ENCODE measurements at places on chromosomes 11 and 22. TPM values are rescaled to one million over a fixed set of nuclear protein-coding genes. Genes with fewer than 3 reads are reported as not detected.
A peak's percentile ranks its signal among the peaks of the same experiment; 100 is the strongest.

- no peak for DNase-seq
These were observed 673 bp upstream of the PANX2 start for GRCh38 chr22:50169774-50170341.

DNA sequence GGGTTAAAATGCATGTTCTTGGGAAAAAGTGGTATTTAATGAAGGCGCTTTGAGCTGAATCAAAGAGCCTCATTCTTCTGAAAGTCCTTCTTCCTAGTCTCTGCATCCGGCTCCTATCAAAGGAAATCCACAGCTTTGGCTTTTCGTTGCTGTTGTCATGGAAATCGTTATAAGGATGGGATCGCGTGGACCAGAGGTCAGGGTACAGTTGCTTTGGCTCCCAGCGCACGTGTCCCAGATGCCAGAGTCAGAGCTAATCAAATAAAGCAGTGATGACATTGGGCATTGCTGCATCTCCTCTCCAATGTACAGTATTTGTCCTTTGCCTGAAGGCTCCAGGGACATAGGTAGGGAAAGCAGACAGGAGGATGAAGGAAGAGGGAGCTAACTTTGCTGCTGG, 181.9 kb downstream of the MYO18B start:
- no peak for DNase-seq

DNA sequence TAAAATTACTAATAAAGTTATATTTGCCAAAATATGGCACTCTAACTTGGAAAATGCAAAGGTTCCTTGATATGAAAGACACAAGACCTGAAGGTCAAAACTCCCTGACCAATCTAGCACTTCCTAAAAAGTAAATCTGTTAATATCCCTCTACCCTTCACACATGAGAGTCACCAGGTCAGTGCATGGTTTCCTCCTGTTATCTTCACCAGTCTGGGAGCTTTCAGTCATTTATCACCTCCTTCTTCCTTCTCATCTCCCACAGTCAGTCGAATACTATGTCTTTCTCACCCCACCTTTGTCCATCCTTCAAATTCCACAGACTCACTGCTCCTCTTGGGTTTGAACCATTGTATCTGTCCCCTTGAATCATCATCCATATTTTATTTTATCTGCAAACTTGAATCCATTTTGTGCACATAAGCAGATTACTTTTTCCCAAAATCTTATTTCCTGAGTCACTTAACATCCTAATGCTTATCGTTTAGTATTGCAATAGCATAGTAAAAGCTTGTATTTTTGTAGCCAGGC, 2.6 kb downstream of the HBE1 start:
- DNase-seq: no peak

DNA sequence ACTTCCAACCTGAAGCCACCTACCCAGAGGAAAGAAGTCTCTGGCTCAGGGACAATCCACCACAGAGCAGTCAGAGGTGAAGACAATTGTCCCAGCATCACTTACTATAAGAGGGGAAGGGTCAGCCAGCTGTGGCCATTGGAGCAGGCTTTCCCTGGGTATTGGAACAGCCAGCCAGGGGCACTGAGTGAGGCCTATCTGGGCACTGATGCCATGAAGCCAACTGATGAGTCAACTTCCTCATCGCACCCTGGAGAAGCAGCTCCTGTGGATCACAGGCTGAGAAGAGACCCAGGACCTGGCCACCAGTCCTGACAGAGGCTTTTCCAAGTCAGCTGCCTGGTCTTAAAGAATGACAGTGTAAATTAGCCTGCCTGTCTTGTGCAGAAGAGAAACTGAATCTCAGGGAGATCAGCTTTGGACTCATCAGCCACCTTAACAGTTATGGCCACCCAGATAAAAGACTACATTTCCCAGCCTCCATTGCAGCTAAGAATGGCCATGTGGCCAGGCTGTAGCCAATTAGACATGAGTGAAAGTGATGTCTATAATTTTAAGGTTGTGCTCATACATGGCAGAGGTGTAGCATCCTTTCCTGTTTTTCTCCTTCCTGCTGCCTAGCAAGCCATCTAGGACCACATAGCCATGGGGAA, 19.0 kb downstream of the CHST1 start:
- DNase-seq: no peak

GRCh38 chr22:36208162-36208765, 6.7 kb upstream of the APOL4 start:
- DNase-seq: no peak

DNA sequence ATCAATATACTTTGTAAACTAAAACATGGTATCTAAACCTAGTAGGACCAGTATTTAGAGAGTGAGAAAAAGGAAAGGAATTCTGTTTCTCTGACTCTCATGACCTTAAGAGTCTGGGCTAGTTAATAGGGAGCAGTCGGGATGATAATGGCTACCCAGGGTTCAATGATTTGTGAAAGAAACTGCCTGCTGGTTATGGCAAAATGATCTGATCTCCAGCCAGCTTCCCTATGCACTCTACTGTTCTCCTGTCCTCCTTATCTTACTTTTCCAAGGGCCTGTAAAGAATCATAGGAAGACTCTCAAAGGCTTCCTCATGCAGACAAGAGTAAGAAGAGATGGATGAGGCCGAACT, 193.1 kb upstream of the PITPNB start:
- no peak for DNase-seq

DNA sequence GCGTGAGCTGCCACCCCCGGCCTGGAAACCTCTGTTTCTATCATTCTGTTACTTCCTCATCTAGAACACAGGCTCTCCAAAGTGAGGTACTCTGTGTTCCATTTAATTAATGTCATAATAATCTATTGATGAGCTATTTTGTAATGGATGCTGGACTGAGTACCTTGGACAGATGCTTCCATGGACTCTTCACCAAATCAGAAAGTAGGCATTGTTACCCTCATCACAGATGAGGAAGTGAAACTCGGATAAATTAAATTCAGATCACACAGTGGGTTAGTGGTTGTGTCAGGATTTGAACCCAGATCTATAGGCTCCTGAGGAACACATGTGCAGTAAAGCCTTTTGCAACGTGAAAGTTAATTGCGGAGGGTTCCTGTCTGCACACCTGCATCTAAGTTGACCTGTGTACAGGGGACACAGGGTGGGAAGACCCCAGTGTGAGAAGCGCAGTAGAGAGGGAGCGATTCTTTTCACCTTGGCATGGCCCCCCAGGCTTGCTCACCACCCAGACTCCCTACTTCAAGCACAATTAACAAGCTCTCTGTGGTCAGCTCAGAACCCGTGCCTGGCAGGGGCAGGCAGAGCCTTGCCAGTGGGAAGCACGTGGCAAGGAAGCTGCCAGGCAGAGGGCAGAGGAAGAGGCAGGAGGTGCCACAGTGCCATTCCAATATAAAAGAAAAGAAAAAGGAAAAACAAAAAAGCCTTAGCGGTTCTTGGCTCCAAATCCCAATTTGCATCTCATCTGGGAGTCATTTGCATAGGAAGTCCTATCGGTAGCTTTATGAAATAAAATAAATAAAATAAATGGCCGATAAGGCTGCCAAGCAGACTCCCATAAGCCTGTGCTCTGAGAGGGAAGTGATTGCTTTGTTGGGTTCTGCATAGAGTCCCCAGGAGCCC, 239.3 kb downstream of the GRIK4 start:
- DNase-seq: no peak

DNA sequence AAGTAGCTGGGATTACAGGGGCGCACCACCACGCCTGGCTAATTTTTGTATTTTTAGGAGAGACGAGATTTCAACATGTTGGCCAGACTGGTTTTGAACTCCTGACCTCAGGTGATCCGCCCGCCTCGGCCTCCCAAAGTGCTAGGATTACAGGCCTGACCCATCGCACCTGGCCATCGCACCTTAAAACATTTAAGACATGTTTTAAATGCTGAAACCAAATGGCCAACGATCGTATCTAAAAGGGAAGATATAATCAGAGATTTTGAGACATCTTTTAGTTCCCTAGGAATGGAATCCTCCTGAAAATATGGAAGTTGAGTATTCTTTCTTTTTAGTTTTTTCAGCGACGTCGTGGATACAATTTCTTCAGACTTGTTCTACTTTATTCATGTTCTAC, 21.8 kb upstream of the APOBEC3A start:
- no peak for DNase-seq

GRCh38 chr22:29195964-29196666, 9.6 kb upstream of the EMID1 start:
- no peak for DNase-seq

- no peak for DNase-seq
These were observed 247.9 kb downstream of the FAM76B start for GRCh38 chr11:95541715-95542114.

DNA sequence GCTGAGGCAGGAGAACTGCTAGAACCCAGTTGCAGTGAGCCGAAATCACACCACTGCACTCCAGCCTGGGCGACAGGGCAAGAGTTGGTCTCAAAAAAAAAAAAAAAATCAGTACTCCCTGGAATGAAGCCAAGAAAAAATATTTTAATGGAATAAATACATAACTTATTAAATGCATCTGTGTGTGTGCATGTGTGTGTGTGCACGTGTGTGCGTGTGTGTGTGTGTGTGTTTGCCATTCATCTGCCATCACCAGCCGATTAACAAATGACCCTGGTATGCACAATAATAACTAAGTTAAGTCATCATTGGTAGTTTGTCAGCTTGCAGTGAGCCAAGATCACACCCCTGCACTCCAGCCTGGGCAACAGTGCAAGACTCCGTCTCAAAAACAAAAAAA, 35.0 kb upstream of the SCGB1A1 start:
- DNase-seq: no peak

GRCh38 chr11:125457814-125458343, 38.2 kb downstream of the FEZ1 start:
- peak; percentile 86 for DNase-seq

- DNase-seq: no peak
These were observed 42.5 kb upstream of the AQP11 start for GRCh38 chr11:77547047-77547836.

DNA sequence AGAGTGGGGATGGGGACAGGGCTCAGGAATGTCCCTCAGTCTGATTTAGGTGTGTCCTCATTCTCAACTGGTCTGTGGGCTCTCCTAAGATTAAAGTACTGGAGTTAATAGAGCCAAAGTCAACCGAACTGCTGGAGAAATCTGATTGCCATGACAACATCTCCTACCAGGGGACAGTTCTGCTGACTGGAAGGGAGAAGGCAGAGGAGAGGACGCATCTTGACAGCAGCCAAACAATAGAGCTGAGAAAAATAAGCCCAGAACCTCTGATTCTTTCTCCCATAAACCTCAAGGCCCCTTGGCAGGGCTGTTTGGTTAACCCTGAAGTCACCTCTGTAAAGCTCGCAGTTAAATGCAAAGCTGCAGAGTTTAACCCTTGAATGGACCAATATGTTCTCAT, 2.8 kb downstream of the KCTD14 start:
- no peak for DNase-seq

DNA sequence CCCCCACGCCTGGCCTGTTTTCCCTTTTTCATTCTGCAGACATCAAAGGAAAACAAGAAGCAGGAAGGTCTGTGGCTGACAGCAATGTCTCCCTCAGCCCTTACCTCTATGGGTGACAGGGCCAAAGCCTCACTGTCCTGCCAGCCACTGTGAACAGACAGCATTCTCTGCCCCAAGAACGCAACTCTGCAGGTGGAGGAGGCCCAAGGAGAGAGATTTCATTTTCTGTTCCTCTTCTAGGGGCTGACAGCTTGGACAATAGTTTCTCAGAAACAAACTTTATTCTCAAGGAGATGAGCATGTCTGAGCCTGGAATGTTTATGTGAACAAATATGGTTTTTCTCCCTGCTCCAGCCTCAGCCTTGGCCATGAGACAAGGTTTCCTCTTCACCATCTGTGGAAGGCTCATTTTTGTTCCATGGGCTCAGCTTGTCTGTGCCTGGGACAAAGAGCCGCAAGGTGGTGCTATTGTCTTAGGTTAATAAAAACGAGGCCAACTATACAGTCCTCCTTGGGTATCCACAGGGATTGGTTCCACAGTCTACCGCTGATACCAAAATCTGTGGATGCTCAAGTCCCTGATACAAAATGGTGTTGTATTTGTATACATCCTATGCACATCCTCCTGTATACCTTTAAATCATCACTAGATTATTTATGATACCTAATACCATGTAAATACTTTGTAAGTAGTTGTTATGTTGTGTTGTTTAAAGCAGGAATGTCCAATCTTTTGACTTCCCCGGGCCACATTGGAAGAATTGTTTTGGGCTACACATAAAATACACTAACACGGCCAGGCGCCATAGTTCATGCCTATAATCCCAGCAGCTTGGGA, 5.8 kb downstream of the PIWIL3 start:
- DNase-seq: peak; percentile 57

DNA sequence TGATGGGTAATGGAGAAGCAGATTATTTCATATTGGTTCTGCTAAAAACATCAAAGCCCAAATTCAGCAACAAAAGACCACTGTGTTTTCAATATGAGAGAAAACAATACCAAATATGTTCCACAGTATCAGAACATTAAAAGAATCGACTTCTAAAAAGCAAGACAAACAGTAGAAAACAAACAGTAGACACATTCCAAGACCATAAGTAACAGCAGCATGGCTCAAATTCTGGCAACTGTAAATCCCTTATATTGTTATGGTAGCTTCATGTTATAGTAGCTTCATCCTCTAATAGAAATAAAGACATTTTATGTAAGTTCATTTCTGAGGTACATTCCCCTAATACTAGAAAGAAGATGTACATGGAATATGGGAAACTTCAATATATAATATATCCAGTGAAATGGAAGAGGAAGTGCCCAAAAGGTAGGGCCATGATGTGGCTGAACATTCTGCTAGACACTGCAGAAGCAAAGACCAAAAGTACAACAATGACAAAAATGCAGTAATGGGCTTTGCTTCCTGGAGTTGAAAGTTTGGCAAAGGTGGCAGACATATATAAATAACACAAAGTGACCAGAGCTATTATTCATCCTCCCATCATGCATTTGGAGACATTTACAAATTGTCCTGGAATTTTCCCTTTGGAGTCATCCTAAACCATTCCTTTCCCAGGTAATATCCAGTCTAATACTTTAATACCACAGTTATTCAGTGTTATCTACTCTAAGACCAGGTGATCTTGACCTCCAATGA, 299.9 kb downstream of the DCDC1 start:
- no peak for DNase-seq

DNA sequence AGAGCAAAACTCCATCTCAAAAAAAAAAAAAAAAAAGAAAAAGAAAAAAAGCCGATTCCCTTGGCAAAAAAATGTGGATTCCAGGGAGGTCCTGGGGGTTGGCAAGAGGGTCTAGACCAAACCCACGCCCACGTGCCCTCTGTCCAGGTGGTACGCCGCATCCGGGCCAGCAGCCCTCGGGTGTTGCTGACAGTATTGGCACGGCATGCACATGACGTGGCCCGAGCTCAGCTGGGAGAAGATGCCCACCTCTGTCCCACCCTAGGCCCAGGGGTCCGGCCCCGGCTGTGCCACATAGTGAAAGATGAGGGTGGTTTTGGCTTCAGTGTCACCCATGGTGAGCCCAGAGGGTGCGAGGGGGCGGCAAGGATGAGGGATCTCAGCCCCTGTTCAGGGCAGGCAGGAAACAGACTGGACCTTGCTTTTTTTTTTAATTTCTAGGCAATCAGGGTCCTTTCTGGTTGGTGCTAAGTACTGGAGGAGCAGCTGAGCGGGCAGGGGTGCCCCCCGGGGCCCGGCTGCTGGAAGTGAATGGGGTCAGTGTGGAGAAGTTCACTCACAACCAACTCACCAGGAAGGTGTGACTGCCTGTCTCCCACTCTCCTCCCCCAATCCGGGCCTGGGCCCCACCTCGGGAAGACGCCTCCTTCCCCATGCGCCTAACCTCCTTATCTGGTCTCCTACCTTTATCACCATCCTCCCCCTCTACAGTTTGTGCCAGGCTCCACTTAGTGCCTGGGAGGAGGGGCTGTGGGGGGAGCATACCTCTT, 2.0 kb downstream of the NHERF4 start:
- DNase-seq: no peak

GRCh38 chr11:104738918-104739317, 159.3 kb downstream of the CASP12 start:
- DNase-seq: no peak

GRCh38 chr11:111734101-111734953, 31.9 kb downstream of the PPP2R1B start:
- no peak for DNase-seq

The MMP1 gene
- total RNA-seq: not detected

The DUSP18 gene
- total RNA-seq: 2.2 TPM
